ENCODE measurements at places on chromosomes 5 and 9. TPM values are rescaled to one million over a fixed set of nuclear protein-coding genes. Genes with fewer than 3 reads are reported as not detected.

GRCh38 chr9:16752601-16753000, 117.9 kb downstream of the BNC2 start:
- DNase-seq: no peak

DNA sequence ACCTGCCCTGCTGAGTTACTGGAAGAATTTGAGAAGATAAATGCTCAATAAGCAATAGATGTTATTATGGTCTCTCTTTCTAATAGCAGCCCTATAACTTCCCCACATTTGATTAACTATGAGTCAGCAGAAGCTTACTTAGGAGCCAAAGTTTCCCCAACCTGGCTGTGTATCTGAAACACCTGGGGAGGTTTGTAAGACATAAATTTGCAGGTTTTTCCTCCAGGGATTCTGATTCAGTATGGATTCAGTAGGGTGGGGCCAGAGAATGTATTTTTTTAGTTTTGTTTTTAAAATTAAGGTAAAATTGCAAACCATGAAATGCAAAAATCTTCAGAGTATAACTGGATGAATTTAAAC, 44.9 kb upstream of the GNPDA1 start:
- no peak for DNase-seq

PALM2AKAP2 gene
- not detected for polyA plus RNA-seq

DNA sequence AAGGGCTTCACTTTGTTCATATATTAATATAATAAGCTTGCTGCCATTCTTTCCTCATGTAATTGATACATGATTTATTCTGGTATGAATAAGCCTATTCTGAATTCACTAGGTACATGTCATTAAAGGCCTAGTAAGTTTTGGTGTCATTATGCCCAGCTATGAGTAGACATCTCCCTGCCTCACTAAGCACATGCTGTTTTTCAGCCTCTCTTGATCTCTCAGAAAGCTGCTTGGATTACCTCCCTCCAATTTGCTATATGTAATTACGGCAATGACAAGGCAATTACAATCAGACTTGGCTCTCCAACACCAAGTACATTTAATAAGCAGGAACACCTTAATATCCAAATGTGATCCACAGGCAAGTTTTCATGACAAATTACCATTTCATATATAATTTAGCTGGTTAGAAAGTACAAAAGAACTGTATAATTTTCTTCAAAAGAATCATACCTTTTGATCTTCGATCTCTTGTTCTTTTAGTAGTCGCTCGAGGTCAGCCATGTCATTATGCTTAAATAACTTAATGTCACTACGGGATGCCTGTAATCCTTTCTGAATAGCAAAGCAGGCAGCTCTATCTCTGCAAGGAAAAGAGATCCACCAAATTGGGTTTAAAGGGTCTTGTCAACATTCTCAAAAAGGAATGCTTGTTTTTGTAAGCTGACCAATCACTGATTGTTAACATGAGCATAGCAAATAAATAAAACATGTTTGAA, 56.3 kb downstream of the SPTLC1 start:
- DNase-seq: no peak

PCDHA9 gene
- polyA plus RNA-seq: not detected

DNA sequence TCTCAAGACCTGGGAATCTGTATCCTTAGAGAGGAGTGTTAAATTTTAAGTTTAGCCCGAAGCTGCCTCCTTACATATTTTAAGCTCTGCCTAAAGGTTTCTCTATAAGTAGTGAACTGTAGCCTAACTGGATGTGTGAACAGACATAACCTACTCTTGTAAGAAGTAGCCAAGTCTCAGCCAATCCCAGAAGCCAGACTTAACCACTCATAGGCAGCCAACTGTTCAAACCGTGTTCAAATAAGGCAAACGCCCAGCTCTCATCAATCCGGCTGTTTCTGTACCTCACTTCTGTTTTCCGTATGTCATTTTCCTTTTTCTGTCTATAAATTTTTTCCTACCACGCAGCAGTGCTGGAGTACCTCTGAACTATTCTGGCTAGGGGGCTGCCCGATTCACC, 58.7 kb upstream of the HRH2 start:
- DNase-seq: no peak

DNA sequence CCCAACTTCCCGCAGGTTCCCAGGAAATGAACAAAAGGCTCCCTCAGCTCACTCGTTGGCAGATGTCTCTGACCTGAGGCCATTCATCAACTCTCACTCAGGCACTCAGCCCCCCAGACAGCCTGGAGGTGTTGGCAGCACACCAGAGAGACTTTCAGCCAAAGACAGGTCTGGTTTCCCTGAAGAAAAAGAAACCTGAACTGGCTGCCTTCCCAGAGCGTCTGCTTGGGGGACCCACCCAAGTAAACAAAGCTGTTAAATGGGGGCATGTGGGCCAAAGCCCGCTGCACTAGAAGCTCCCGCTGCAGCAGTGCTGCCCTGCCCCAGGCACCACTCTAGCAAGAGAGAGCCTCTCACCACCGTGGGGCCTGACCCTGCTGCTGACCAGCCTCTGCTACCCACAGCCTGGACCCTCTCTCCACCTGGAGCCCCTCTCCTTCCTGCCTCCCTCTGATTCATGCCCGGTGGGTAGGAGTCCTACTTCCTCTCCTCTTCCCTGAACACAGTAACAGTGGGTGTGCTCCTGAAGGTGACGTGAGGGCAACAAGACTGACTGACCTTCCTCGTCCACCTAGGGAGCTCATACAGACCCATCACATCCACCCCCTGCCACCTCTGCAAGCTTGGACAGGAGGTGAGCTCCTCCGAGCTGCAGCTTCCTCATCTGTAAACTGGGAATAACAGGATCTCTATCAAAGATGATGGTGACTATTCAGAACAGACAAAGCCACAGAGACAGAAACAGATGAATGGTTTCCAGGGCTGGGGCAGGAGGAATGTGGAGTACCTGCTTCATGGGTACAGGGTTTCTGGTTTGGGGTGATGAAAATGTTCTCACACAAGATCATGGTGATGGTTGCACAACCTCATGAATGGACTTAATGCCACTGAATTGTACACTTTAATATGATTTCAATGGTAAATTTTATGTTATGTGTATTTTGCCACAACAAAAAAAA, 31.0 kb upstream of the GABRP start:
- DNase-seq: no peak

- DNase-seq: no peak
Observed at GRCh38 chr5:141477815-141478214, 2.0 kb downstream of the PCDHGC3 start.

GRCh38 chr5:146877178-146877681, 1.3 kb downstream of the PPP2R2B start:
- DNase-seq: no peak

GRCh38 chr5:125376059-125376641, 629.7 kb upstream of the ZNF608 start:
- DNase-seq: no peak

GRCh38 chr9:126301985-126302603, 24.5 kb upstream of the MVB12B start:
- peak; percentile 62 for DNase-seq

DNA sequence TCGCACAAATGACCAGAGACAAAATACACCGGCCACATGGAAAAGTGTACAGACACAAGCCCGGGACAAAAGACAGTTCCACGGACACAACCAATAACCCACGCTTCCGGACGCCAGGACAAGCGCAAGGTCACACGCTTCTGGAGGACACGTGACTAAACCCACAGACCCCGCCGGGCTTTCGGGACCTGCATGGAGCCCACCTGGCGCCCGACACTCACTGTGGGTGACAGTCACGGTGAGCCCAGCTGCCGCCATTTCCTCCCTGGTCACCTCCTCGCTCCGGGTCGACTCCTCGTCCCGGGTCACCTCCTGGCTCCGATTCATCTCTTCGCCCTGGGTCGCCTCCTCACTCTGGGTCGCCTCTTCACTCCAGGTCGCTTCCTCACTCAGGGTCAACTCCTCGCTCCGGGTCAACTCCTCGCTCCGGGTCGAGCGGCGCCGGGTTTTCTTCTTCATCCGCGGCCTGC, 470 bp downstream of the BAG1 start:
- peak; percentile 64 for DNase-seq

DNA sequence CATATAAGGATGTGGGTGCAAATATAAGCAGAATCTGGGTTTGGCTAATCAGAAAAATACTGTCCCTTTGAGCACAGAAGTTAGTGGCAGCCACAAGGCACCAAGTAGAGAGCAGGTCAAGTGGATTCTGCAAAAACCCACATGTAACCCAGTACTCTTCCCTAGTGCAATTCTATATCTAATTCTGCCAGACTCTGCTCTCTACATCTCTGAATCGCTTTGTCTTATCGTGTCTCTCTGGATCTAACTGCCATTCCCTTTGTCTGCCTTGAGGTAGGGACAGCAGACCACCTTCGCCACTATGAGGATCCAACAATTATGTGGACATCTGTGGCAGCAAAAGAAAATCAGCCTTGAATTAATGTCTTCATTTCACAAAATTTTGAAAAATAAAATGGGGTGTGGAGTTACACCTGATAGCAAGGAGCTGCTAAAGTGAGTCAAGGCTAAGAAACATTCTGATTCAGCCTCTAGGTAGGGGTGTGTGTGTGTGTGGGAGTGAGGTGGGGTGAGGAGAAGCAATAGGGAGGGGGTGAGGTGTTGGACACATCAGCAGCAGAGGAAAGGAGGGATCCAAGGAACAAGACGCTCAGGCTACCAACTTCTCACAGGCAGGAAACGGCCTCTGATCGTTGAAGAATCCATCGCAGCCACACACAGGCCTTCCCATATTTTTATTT, 33.7 kb upstream of the ZNF366 start:
- DNase-seq: no peak

DNA sequence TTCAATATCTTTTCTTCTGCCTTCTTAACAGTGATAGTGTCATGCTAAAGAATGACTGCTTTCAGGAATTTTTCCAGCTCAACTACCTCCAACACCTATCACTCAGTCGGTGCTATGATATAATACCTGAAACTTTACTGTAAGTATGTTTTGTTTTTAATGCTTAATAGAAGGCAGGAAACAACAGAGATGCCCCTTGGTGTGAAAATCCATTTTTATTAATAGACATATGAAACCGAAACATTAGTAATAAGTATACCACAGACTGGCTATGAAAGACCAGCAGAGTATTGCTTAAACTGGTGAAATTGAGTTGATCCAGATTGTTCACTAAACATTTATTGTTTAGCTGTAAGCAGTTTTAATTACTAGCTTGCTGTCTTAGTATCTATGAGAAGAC, 25.2 kb downstream of the SKP2 start:
- DNase-seq: no peak

CER1 gene
- polyA plus RNA-seq: not detected

DAB2 gene
- not detected for polyA plus RNA-seq

DNA sequence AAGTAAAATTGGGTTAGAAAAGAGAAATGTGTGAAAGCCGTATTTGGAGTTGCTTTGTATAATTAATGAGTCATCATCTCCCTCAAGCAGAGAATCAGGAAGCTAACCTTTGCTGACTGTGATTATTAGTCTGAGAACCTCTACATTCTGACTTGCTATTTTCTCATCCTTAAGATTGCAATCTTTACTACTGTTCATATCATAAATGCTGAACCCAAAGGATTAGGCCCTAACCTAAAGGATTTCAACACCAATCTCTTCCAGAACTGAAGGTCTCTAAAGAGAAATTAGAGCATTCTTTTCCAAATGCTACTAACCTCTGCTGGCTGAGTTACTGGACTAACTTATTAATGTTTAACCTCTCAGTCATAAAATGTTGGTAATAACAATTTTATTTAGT, 538.1 kb upstream of the MEF2C start:
- no peak for DNase-seq

- peak; percentile 55 for DNase-seq
Observed at GRCh38 chr9:120619751-120620655, 40.0 kb upstream of the CDK5RAP2 start.

PTGS1 gene
- polyA plus RNA-seq: not detected

DNA sequence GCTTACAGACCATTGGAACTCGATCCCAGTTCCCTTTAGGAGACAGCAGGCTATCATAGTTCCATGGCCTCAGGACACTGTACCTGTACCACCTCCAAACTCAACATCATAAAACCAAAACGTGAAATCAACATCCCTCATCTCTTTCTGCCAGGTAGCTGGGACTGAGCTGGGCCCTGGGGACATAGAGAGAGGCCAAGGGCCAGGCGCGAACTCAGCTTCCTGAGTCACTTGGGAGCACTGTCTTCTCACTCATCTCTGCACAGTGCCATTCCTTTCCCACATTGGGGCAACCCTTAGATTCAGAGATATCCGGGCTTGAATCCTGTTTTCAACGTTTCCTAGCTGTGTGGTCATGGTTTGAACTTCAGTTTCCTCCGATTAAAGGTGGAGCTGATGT, 12.2 kb downstream of the DAB2IP start:
- DNase-seq: no peak

GRCh38 chr9:113966394-113966793, 90.3 kb downstream of the ZNF618 start:
- DNase-seq: no peak

GRCh38 chr9:100066539-100066938, 32.3 kb downstream of the ERP44 start:
- no peak for DNase-seq

GRCh38 chr5:172633403-172633970, 7.6 kb upstream of the NEURL1B start:
- no peak for DNase-seq

GRCh38 chr5:156295431-156295830, 31.5 kb upstream of the SGCD start:
- DNase-seq: no peak

- no peak for DNase-seq
Observed at GRCh38 chr9:134597957-134598883, 43.4 kb upstream of the COL5A1 start.

DNA sequence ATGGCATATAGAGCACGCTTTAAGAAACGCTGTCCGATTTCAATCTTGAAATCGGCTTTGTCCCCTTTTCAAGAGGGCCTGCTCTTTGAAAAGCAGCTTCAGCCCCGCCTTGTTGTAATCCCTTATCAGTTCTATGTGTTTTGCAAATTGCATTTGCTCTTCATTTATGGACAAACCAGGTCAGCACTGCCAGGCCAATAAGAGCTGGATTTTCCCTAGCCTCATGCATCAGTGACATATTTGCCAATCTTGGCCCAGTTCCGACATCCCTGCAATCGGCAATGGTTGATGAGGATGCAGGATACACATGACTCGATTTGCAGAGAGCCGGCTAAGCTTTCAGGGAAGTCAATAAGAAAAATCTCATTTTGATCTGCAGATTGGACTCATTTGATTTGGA, 529.1 kb upstream of the CLINT1 start:
- DNase-seq: no peak

SOHLH1 gene
- not detected for polyA plus RNA-seq

RASEF gene
- polyA plus RNA-seq: not detected

LHX6 gene
- polyA plus RNA-seq: not detected

DNA sequence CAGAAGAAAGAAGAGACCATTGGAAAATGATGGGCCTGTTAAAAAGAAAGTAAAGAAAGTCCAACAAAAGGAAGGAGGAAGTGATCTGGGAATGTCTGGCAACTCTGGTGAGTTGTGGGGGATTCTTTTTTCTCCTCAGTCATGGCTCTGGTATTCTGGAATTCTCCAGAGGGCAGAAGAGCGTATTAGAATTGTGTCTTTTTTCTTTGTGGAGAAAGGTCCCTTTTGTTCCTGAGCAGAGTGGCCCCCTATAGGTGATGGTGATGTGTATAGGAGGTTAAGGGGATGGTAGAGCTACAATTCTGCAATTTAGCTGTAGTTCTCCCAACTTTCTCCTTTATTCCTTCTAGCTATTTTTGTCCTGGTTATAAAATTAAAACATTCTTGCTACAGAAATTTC, 1.6 kb upstream of the DHFR start:
- no peak for DNase-seq
